ENCODE measurements at places on chromosomes 12 and 14.

DNA sequence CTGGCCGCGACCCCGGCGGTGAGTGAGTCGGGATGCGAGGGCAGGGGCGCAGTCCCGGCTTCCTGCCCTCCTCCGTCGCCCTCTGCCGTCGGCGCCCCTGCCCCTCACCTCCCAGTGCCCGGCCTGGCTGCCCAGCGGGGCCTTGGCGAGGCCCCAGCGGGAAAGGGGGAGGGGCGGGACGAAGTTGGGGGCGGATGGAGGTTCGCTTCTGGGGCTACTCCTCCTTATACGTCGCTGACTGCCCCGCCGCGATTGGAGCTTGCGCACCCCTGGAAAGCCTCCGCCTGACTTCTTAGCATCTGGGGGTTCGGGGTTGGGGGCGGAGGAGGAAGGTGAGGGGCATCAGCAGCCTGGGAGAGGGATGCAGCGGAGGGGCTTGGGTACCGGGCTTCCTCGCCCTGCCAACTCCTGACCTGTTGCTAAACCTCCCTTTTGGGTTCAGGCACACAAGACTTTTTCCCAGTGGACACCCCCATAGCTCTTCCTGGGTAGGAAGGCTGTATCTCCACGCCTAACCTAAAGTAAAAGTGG lies 406 bp downstream of the TMEM263 start:
- DNase-seq = no peak

- DNase-seq = no peak
These were observed 249.2 kb downstream of the SLC41A2 start for GRCh38 chr12:104708891-104709290.

DNA sequence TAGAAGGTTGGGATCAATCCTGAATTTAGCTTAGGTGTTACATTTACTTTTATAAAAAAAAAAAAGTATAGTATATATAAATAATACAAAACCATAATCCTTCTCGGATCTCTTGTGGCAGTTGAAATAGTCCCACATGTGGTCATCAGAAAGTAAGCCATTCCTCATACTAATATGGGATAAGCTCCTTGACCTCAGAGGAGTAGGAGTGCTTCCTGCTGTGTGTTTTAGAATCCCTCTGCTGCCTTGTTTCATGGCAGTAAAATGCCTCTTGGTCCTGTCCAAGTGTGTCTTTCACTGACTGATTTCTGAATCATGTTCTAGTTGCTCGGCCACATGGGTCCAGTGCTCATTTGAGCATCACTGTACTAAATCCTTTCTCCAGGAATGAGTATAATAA lies 117.0 kb downstream of the NTN4 start:
- DNase-seq = no peak

GRCh38 chr14:99681832-99682148 lies 2.3 kb upstream of the CYP46A1 start:
- DNase-seq = no peak

DNA sequence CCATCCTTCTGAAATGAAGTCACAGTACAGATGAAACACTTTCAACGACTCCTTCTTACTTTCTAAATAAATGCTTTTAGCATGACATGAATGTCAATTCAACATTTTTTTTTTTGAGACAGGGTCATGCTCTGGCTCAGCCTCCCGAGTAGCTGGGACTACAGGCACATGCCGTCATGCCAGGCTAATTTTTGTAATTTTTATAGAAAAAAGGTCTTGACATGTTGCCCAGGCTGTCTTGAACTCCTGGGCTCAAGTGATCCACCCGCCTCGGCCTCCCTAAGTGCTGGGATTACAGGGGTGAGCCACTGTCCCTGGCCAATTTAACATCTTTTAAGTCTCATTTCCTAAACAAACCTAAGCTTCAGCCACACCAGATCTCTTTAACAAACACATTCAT lies 16.4 kb downstream of the GALNT6 start:
- DNase-seq = no peak

- DNase-seq = no peak
These were observed 193.8 kb upstream of the NPAS3 start for GRCh38 chr14:32744811-32745445.

GRCh38 chr12:109930028-109930800 lies 30.1 kb downstream of the TCHP start:
- no peak for DNase-seq

DNA sequence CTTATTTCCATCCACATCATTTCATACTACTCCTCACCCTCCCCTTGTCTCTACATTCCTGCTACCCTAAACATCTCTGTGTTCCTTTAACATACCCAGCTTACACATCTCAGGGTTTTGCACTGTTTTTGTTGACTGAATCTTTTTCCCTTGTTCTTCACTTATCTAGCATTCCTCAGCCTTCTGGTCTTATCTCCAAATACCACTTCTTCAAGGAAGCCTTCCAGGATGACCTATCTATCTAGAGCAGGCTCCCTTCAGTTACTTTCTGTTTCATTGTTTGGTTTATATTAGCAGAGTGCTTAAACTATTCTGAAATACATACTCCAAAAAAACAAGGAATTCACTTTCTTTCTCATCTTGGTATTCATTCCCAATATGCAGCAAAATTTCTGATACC lies 353.1 kb downstream of the NAV3 start:
- DNase-seq = no peak

All from astrocyte of the hippocampus (primary cell).